ENCODE measurements at places on chromosomes 4 and X. TPM values are rescaled to one million over a fixed set of nuclear protein-coding genes. Genes with fewer than 3 reads are reported as not detected.

DNA sequence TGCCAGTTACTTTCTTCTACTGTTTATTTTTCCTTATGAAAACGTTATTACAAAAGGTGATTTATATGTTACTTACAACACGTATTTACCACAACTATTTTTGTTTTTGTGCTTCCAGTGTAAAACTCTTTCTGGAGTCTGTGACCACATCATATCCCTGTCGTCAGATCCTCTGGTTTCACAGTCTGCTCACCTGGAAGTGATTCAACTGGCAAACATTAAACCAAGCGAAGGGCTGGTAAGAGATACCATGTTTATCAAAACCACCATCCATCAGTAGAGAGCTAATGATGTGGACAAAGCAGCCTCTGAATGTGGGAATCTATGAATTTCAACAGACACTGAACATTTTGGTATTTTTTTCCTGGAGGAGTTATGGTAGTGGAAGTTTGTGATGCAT lies 116.1 kb downstream of the CNKSR2 start:
- H3K4me1 ChIP-seq = peaks cover 9% of the 10 kb centered on the region
- DNase-seq = no peak
- H3K36me3 ChIP-seq = no peaks in the 10 kb centered on the region
- no peak overlapping the region for H3K27ac ChIP-seq

DNA sequence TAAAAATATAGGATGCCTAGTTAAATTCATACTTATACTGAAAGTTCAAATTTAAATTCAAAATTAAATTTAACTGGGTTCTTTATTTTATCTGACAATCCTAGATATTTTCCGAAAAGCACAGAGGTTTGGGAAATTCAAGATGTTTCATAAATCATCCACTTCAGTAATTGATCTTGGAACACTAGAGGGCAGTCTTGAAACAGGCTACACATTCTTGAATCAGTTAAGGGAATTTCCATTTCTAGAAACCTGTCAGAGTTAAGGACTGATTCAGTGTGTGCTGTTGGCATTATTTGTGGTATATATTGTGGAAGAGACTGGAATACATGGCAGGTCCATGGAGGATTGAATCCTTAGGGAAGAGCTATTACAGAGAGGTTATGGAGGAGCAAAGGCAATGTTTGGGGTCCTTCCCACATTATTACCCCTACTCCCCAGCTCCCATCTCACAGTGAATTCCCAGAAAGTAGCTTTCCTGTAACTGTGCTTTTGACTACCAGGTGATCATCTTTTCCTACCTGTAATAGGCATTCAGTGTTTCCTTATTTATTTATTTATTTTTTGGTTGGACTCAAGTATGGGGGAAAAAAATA lies 92.9 kb downstream of the EGF start:
- H3K4me1 ChIP-seq = no peaks in the 10 kb centered on the region
- H3K27me3 ChIP-seq = no peaks in the 10 kb centered on the region
- DNase-seq = peak; percentile 77
- H3K4me3 ChIP-seq = no peak overlapping the region
- H3K36me3 ChIP-seq = no peaks in the 10 kb centered on the region

- peak; percentile 37 for DNase-seq
- H3K27me3 ChIP-seq = no peaks in the 10 kb centered on the region
- H3K4me1 ChIP-seq = no peaks in the 10 kb centered on the region
Measured at GRCh38 chrX:134794692-134795091, 136.4 kb upstream of the PLAC1 start.

DNA sequence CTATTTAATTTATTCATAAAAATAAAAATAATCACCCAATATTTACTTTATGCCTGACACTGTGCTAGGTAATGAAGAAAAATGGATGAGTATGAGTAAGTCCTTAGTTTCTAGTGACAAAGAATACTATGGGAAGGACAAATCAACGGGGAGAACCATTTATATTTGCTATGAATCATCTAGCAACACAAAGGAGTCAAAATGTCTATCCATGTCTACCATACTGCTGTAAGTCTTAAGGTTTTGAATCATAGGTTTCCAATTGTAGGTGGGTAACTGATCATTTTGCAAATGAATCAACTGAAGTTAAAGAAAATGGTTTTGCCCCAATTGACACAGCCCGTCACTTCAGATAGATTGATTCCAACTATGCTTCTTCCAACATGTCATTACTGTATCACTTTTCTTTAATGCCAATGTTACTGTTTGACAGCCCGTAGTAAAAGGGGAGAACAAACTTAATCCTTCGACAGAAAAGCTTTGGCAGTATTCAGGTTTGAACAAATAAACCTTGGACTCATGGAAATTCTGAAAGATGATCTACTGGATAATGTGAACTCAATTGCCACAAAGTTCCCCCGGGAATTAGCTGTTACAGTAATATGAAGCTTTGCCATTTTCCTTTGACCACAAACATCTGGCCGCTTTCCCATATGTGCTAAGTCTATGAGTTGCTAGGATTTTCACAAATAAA lies 3.2 kb downstream of the TDO2 start:
- DNase-seq = peak; percentile 99
- H3K4me3 ChIP-seq = 0 out of 2 replicates have a peak overlapping the region, but pooled peaks have one; percentile 18
- no peaks in the 10 kb centered on the region for H3K36me3 ChIP-seq
- peaks cover 20% of the 10 kb centered on the region for H3K27me3 ChIP-seq
- H3K4me1 ChIP-seq = peaks cover 15% of the 10 kb centered on the region

Gene SLC2A9
- total RNA-seq = 0.25 TPM

Data from GM23248 (cell line).